Activated T-cell treated with anti-CD3 and anti-CD28 coated beads, Interleukin-2, amount 50 U/mL, for 72 hours (primary cell): ENCODE measurements at places on chromosomes 3 and 15. TPM values are rescaled to one million over a fixed set of nuclear protein-coding genes. Genes with fewer than 3 reads are reported as not detected.

DNA sequence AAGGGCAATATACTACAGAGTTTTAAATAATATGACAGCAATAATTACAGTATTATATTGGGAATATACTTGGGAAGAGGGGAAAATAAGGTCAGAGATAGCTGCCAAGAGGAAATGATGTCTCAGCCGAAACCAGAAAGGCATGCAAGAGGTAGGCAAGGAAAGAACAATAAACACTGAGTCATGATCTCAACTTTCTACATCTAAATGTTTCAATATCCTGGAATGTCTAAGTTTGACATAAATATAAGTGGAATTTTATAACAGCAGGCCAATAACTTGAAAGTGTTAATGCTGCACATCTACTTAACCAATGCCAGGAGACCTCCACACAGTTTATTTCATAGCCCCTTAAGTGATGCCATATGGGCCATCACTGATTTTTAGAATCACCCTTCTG, 99.8 kb upstream of the CPNE4 start:
- no peak overlapping the region for H3K27ac ChIP-seq
- no peak overlapping the region for H3K4me3 ChIP-seq
- no peak for DNase-seq
- H3K4me1 ChIP-seq: no peaks in the 10 kb centered on the region

The CCR8 gene
- 1.2 TPM for total RNA-seq

GRCh38 chr3:62248734-62249483, 124.4 kb downstream of the FEZF2 start:
- no peaks in the 10 kb centered on the region for H3K4me1 ChIP-seq
- DNase-seq: no peak
- no peaks in the 10 kb centered on the region for H3K36me3 ChIP-seq
- peaks cover 24% of the 10 kb centered on the region for H3K27me3 ChIP-seq

DNA sequence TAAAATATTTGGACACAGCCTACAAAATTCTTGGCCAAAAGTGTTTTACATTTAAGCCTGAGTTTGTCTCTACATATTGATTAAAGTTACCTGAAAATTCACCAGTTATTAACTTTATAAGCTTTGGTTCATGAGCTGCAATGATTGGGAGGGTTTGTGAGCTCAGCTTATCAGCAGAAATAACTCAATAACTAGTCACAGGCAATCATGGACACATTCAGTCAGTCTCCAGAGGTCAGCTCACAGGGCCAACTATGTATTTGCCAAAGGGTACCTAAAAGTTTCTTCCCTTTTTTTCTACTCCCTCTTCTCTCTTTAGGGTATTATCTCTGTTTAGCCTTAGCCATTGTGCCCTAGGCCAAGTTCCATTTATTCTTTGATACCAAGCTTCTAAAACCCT, 145.9 kb downstream of the ZPLD1 start:
- no peaks in the 10 kb centered on the region for H3K4me1 ChIP-seq
- H3K4me3 ChIP-seq: no peak overlapping the region
- DNase-seq: no peak
- no peaks in the 10 kb centered on the region for H3K36me3 ChIP-seq
- H3K27ac ChIP-seq: no peak overlapping the region

The GPR87 gene
- total RNA-seq: 0.70 TPM

The C3orf70 gene
- total RNA-seq: not detected

DNA sequence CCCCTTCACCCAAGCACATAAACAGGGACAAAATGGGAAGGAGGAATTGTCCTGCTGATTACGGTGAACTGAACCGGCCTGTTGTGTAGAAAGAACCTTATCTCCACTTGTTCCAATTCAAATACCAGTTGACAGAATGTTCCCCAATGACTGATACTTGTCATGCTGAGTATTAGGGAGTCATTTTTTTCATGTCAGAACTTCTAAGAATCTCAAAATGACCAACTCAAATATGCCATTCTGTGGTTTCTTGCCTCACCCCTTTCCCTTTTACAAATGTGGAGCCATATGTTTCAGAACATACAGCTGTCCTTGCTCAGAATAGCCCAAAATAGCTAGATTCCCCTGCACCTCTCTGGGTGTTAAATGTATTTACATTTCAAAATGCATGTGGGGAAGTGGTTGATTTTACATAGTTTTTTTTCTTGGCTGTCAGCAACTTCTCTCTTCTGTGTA, 405.9 kb upstream of the TBL1XR1 start:
- no peak for DNase-seq
- no peak overlapping the region for H3K4me3 ChIP-seq
- no peak overlapping the region for H3K27ac ChIP-seq
- no peaks in the 10 kb centered on the region for H3K27me3 ChIP-seq
- H3K4me1 ChIP-seq: peaks cover 50% of the 10 kb centered on the region
- H3K36me3 ChIP-seq: peaks cover 2% of the 10 kb centered on the region

The STXBP5L gene
- total RNA-seq: not detected

DNA sequence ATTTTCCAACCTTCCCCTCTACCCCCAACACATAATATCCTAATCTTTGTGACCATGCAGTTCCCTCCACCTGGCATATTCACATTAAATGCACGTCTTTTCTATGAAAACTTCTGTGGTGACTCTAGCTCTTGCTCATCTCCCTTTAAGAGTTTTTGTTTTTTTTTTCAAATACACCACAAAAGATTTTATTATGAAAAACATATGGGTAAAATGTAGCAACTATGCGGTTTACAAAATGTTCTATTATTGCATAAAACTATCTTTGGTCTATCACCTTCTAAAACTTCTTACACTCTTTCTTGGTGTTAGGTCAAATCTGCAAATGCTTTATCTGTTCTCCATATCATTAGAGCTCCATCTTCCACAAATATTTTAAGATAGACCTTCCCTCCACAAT, 38.6 kb upstream of the ADGRG7 start:
- H3K27ac ChIP-seq: no peak overlapping the region
- H3K4me3 ChIP-seq: no peak overlapping the region
- H3K4me1 ChIP-seq: no peaks in the 10 kb centered on the region
- no peak for DNase-seq
- peaks cover 7% of the 10 kb centered on the region for H3K27me3 ChIP-seq

GRCh38 chr3:177245250-177245649, 48.0 kb upstream of the TBL1XR1 start:
- H3K4me1 ChIP-seq: no peaks in the 10 kb centered on the region

The TM4SF1 gene
- 0.23 TPM for total RNA-seq
